ENCODE measurements at places on chromosomes 1 and 21.

GRCh38 chr1:158398818-158399514 is at the start of gene OR10T2:
OR10T2 (minus strand) TSS chr1:158399466; CDS start chr1:158399466, 0 bp downstream.
- no peak for DNase-seq

GRCh38 chr1:116078699-116079223 is 32.4 kb upstream of the MAB21L3 start:
- no peak for DNase-seq

DNA sequence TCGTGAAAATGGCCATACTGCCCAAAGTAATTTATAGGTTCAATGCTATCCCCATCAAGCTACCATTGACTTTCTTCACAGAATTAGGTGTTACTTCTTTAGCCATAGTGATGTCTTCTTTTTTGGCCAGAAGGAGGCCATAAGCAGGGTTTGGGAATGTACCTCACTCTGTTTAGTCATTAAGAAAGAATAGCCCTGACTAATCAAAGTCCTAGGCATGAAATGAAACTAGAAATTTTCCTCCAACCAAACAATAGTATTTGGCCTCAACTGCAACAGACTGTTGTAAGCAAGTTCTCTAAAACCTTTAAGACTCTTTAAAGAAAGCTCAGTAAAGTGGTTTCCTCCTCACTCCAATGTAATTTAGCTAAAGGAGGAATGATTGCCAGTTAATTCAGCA is 163.9 kb downstream of the AKT3 start:
- no peak for DNase-seq

DNA sequence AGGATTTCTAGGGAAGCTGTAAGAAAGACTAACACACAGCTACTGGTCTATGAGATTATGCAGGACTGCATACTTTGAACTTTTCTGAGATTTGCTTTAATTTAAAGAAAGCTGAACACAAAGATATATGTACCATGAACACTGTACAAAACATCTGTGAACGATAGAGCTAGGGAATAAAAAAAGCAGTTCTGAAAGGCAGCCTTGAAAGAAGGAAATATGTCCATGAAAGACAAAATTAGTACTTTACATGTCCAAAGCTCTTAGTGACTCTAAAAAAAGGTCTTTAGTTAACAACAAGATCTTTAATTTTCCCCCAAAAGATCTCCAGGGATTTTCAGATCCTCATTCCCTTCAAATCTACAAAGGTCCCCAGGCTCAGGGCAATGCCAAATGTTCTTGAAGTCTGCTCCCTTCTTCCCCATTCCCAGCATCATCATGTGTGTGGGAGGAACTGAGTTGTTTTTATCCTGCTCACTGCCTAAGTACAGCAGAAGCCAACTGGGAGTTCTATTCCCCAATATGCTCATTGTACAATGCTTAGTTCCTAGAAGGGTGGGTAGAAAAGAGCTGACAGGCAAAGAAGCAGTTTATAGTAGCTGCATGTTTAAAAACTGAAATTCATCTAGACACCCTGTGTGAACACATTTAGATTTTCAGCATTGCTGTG is 60.1 kb upstream of the PTCH2 start:
- no peak for DNase-seq

DNA sequence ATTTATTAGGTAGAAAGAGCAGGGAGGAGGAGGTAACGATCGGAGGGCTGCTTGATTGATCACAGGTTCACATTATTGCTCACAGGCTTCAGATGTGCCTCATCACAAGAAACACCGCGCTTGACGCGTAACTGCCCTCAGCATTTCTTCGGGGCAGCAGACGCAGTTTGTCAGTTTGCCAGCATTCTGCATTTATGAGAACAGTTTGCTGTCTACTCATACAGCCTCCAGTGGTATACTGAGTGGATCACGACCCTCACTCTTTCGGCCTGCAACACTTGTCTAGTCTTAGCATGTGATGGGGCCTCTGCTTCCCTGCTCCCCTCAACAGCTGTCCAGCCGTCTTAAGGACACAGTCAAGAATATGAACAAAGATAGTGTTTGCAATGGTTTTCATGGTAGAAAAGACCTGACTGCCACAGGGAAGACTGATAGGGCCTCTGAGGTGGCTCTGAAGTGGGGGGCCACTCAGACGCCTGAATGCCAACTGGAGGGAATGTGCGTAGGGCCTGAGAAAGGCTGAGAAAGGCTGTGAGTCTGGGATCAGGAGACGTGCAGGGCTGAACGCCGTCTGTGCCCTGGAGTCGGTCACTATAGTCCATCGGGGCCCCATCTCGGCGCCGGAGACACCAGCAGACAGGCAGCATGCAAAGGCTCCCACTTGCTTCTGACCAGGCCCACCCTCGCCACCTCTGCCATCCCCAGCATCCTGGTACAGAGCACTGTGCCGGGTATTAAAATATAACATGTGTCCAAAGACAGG is 45.0 kb downstream of the UBE2G2 start:
- no peak for DNase-seq

DNA sequence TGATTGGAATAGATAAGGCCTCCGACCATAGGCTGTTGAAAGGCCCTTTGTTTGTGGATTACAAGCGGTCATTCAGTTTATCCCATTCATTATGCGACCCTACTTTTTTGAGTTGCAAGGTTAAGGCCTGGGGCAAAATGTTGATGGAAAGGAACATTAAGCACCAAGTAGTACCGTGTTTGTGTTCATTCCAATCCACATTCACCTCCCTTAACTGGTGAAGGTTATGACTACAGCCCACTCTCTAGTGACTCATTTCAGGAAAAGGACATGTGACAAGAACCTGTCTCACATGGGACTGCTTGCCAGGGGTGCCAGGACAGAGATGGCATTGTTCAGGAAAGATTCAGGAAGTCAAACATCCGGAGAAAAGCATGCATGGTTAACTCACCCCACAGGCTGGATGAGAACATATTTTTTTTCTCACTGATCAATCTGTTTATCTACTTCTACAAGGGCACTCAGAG is 81.6 kb downstream of the CD58 start:
- no peak for DNase-seq

DNA sequence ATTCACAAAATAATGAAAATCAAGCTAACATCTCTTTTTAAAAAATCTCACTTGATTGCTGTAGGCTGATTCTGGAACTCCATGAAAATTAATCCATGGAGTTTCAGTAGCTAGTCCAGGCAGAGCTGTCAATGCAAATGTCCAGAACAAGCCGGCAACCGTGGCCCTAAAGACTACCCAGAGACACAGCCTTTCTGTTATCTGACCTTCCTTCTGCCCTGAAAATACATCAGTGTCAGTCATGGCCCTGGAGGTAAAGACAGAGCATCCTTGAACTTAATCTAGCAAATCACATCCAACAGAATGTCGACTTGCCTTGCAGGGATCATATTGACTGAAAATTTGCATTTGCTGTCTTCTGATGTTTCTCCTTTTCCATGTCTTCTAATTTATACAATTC is 887.4 kb upstream of the B3GALT2 start:
- DNase-seq, result no peak

DNA sequence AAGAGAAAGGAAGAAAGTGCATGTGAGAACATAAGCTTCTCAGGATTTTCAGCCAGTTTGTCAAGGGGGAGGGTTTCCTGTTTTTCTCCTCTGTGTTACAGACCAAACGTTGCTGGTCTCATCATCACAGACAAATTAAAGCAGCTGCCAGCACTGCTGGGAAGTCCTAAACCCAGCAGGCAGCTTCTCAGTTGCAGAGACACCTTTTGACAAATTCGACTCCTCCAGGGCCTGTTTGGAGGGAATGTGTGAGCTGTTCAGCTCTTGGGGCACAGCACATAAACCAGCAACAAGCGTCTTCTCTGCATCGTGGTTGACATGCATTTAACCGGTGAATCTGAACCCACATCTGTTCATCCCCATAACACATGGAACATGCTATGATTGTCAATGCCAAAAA is 454.6 kb upstream of the RUNX1 start:
- DNase-seq, result no peak

- DNase-seq, result no peak
Measured at GRCh38 chr1:180163041-180163440, 8.4 kb downstream of the QSOX1 start.

- DNase-seq, result no peak
Measured at GRCh38 chr21:32415451-32416398, 3.2 kb downstream of the EVA1C start.

GRCh38 chr1:210360852-210361477 is 32.3 kb downstream of the HHAT start:
- no peak for DNase-seq

- DNase-seq, result no peak
Measured at GRCh38 chr1:206955476-206956451, 9.5 kb upstream of the PIGR start.

- no peak for DNase-seq
Measured at GRCh38 chr1:111213412-111213811, 13.0 kb upstream of the DENND2D start.

DNA sequence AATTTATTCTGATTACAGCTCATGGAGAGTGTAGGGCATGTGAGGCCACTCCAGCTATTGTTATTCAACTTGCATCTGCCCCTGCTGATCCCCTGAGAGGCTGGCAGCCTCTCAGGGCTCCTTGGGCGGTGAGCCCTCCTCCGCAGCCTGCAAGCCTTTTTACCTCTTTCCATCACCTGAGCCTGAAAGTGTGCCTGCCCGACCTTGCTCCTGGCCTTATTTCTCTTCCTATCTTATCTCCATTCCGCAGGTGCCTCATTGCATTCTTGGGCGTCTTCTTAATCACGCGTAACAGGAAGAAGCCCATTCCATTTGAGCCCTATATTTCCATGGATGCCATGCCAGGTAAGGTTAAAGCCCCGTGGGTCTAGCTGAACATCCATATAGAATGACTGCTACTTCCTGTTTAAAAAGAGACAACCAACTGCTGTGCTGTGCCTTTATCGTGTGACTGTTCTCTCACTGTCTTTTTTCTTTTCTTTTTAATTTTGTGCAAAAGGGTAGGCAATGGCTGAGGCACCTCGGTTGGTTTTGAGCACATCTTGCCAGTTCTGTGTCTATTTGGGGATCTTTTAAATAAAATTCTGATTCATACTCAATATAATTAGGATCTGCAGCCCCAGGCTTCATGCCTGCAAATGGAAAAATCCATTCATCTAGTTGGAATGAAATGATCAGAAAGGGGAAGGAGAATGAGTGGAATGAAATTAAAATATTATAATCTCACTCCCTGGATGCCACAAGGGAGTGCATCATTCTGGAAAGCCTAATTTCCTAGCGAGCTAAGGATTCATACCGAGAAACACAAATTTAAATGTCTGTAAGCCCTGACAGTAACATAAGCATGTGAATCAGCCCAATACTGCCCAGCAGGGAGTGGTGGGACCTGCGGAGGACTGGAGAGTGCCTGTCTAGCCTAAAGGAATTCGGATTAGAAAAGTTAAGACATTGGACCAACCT is 38.6 kb upstream of the RCAN3 start:
- DNase-seq, result no peak

- no peak for DNase-seq
Measured at GRCh38 chr1:47931395-47931794, 65.8 kb downstream of the TRABD2B start.

Data from activated gamma-delta T cell treated with Interleukin-2 at 50 U/mL for 16 hours (primary cell).